ENCODE measurements at places on chromosomes 4 and X.

DNA sequence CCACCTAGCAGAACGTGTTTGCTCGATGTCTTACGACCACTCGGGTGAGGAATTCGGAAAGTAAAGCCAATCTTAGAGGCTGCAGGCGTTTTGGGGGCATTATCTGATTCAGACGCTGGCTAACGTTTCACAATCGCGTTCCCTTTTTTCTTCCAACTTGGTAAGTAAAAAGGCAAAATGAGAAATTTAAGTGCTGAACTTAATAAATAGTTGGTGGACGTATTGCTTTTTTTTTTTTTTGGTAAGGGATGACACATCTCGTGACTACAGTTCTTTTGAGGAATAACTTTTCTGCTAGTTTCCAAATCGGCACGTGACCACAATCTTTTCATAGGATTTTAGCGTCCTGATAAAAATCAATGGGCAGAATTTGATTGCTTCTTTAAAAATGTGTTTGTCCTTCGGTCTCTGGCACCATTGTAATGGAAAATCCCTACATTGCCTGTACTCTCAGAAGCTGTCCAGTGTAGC is 848 bp downstream of the RAB9A start:
- DNase-seq: no peak

DNA sequence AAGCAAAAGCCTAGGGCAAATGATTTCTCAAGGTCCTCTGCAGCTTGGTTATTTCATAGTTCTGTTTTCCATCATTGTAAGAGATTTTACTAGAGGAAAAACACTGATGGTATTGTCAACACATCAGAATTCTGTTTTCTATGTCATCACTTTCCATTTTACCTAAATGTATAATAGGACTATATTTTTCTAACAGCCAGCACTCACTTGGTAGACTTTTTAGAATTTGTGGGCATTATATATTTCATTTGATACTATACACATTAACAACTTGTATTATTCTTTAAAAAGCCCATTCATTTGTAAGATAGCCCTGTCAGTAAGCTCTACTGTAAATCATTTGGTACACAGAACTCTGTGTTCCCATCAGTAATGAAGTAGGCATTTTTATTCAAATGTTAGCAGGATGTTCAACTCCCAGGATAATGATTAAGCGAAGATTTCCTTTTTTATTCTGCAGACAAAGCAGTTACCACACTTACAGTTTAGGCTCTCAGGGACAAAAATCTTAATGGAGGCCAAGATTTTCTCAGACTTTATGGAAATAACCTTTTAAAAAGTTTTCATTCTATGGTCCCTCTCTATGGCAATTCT is 143.6 kb upstream of the TEX13C start:
- DNase-seq: no peak

- DNase-seq: no peak
These were observed 1338.0 kb downstream of the FSTL5 start for GRCh38 chr4:160825644-160826338.

- no peak for DNase-seq
These were observed 49.5 kb downstream of the HELQ start for GRCh38 chr4:83405844-83406816.

- DNase-seq: no peak
These were observed 237.9 kb upstream of the PSAPL1 start for GRCh38 chr4:7672601-7673000.

DNA sequence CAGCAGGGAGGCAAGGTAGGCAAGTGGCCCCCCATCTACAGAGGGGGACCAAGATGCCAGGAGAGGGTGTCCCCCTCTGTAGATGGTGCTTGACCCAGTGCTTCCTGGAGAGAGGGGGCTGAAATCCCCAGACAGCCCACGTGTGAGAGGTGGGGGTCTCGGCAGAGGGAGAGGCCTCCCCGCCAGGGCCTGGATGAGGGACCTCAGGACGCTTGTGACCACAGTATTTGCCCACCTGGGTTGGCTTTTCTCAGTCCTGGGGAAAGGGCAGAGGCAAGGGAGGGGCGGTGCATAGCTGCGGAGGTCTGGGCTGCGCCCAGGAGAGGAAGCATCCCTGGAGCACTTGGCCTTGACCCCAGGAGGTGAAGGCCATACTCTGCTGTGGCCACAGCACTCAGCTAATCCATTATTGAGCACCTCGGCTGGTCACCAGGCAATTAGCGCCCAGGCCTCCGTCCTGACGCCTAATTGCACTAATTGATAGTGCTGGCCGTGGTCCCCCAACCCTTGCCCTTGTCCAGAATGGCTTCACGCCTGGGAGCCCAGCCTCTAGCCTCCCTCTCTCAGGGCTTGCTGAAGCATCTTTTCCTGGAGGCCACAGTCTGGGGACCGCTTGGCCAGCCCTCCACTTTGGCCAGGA is 30.7 kb downstream of the HMX1 start:
- no peak for DNase-seq

DNA sequence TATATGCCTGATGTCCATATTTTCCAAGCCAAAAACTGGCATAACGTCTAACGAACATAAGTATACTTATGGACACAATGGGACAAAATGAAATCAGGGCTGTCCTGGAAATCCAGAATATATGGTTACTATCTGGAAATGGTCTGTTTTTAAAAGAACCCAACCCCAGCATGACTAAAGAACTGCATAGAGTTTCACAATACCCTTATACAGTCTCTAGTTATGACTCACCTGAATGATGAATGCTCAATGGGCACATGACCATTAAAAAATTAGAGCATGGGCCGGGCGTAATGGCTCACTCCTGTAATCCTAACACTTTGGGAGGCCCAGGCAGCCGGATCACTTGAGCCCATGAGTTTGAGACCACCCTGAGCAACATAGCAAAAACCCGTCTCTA is 31.8 kb downstream of the AMMECR1 start:
- DNase-seq: no peak

DNA sequence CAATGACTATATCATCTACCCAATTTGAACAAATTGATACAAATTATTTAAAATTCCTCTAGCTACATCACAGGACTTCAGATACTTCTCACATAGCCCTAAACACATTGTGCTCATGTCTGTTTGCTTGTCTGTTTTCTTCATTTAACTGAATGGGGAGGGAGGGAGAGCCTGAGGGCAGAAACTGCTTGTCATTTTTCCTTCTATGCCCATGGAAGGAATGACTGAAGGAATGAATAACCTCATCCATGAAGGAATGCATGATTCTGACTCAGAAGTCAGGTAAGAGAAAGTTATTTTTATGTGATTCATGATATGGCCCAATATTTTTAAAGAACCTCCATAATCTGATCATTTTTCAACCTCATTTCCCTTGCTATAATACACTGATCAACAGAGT is 418.0 kb upstream of the PITX2 start:
- no peak for DNase-seq

DNA sequence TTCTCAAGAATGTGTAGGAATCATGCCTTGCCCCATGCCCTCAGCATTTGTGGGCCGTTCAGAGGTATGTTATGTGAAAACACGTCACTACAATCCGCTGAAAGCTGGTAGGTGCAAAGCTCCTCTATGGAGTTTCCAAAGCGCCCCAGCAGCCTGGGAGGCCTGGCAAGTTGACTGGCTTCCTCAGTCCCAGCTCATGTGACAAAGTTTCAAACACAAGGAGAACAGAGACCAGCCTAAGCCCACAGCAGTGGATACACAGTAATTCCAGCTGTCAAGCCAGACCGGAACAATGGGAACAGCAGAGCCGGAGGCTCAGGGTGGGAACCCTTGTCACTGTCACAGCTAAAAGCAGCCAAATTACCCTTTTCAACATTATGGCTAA is 33.5 kb downstream of the NAT8L start:
- DNase-seq: no peak

DNA sequence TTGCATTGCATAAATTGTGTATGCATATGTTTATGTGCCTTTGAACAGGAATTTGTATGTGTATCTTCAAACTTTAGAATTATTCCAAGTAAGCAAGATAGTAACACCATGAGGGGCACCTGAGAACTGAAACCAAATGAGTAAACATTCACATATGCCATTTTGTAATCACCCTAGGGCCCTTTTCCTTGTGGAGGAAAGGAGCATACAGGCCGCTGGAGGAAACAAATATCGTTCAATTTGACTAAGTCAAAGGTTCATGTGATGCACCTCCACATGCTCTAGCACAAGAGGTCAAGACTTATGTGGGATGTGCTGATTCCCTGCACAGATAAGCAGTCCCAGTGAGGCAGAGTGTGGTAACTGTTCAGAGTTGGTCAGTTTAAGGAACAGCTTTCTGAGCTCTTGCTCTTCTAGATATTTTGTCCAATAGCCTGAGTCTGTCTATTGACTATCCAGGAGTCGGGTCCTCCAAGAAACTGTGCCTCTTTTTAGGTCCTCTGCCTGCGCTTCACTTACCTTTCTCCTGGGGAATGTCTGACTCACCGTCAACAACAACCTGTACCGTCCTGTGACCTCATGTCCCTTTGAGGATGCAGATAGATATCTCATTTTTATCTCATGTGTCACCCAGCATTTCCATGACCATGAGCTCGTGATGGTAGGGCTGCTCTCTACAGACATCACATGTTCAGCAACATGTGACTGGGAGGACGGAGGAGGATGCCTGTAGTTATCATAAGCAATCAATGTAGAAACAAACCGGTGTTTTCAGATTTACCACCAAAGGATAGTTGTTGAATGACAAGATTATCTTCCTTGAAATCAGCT is 196.9 kb downstream of the NWD2 start:
- DNase-seq: no peak

- no peak for DNase-seq
These were observed 30.6 kb upstream of the CCKAR start for GRCh38 chr4:26520728-26521450.

GRCh38 chrX:3094261-3094660 is 53.0 kb downstream of the ARSF start:
- no peak for DNase-seq

- no peak for DNase-seq
These were observed 154.6 kb upstream of the RPS6KA3 start for GRCh38 chrX:20421275-20421674.

DNA sequence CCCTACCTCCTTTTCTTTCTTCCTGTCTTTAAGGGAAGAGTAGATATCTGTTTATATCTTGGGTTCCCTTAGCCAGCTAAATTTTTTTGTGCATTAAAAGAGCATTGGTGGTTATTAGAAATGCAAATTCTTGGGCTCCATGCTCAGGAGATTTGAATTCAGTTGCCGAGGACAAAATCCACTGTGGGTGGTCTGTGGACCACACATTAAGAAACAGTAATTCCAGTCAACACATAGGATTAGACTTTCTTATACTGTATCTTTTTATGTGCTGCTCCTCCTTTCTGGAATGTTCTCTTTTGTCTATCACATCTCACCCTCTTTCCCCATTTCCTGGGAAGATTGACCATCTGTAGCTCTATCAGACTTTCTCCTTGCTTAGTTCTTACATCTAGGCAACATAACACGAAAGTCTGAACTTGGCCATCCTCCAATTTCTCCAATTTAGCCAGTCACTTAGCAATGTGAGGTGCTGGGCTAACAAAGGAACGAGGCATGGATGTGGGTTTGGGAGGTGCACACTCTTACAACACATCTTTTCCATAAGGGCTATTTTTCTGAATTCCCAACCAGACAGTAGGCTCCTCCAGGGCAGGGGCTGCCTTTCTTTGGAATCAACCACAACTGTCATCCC is 5.3 kb upstream of the PDLIM3 start:
- DNase-seq: no peak

DNA sequence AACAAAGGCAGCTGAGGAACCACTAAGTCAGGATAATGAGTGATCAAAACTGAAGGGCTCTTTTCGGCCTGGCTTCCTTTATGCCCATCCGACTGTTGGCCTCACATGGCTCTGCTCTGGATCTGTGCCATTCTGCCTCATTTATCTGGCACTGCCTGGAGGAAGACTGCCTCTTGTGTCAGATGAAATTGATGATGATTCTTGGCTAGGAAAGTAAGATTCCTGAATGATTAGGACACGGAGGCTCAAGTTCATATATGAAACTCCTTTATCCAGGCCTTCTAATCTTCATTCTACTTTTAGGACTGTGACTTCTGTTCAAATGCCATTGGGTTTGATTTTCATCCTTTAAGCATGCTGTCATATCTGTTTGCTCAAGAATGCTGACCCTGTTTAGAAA is 475.4 kb upstream of the RPS6KA3 start:
- no peak for DNase-seq

DNA sequence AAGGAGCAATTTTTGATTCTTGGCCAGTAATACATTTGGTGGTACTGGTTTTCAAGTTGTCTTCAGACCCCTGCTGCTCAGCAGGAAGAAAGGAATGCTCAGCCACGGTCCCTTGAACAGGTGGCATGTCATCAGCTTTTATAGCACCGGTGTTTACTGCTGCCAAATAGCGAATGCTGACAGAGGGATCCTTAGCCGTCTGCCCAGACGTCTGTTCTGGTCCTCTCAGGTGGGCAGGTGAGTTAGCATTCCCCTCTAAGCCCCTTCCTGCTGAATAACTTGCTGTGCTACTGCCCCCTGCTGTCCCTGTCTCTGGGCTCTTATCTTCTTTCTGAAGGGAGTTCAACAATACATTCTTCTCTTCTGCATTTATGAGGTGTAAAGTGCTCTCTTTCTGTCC is 28.4 kb downstream of the BOD1L1 start:
- DNase-seq: no peak

DNA sequence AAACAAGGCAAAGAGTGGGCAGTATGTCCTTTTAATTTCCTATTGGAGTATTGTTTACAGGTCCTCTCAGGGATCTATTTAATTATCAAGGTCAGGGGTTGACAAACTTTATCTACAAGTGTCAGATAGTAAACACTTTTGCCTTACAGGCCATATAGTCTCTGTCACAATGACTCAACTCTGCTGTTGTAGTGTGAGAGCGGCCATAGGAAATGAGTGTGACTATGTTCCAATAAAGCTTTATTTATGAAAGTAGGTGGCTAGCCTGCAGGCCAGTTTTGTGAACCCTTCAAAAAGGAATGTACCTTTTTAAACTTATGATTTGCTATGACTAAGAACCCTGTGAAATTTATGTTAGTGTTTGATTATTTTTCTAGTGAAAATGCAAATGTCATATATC is 156.1 kb downstream of the GPAT3 start:
- no peak for DNase-seq

DNA sequence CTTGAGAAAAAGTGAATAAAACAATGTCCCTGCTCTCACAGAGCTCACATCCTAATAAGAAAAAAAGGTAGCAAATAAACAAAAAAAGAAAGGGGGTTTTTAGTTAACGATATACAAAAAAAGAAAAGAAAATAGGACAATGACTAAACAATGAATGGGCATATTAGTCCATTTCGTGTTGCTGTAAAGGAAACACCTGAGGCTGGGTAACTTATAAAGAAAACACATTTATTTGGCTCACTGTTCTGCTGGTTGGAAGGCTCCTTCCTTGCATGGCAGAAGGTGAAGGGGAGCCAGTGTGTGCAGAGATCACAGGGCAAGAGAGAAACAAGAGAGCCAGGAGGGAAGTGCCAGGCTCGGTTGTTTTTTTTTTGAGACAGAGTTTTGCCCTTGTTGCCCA is 4.7 kb upstream of the KLF3 start:
- no peak for DNase-seq

- no peak for DNase-seq
These were observed 70.7 kb downstream of the ANKRD50 start for GRCh38 chr4:124641715-124642381.

- DNase-seq: no peak
These were observed 50.4 kb downstream of the MGARP start for GRCh38 chr4:139229534-139230039.

GRCh38 chr4:115090483-115091075 is 22.8 kb downstream of the NDST4 start:
- DNase-seq: no peak
